H54 (cell line): ENCODE measurements at places on chromosomes 2 and 18.
A peak's percentile ranks its signal among the peaks of the same experiment; 100 is the strongest.

- DNase-seq, result no peak
Observed at GRCh38 chr2:171529914-171530313, 7.6 kb downstream of the CYBRD1 start.

DNA sequence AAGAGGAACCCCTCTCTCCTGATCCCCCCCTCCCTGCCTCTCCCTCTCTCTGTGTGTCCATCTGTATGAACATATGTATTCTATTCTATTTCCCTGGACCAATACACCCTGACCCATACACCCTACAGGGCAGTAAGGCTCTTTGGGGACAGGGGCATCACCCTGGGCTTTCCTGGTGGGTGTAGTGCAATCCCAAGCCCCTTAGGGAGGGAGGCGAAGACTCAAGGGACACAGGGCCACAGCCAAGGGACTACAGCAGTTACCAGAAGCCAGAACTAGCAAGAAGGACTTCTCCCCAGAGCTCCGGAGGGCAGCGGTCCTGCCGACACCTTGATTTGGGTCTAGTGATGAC lies 214.2 kb upstream of the RAB6C start:
- DNase-seq, result no peak

DNA sequence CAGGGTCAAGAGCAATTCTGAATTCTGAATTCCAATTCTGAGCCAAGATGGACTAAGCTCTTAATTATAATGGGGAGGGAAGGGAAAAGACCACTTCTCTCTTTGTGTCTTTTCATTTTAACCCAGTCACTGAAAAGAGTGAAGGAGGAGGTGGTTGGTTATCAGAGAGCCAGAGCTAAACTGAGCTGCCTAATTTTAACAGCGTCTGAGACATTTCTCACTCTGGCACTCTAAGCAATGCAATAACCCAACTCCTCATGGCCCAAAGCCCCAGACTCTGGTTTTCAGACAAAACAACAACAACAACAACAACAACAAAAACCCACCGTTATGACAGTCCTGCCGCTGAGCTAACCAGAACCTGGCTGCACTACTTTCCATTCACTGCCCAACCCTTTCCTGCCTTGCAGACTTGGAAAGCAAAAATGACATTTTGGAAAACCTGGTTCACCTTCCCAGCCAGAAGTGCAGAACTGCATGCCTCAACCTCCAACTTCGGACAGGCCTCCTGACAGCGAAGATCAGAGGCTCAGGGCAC lies 1.0 kb downstream of the CHST10 start:
- no peak for DNase-seq

DNA sequence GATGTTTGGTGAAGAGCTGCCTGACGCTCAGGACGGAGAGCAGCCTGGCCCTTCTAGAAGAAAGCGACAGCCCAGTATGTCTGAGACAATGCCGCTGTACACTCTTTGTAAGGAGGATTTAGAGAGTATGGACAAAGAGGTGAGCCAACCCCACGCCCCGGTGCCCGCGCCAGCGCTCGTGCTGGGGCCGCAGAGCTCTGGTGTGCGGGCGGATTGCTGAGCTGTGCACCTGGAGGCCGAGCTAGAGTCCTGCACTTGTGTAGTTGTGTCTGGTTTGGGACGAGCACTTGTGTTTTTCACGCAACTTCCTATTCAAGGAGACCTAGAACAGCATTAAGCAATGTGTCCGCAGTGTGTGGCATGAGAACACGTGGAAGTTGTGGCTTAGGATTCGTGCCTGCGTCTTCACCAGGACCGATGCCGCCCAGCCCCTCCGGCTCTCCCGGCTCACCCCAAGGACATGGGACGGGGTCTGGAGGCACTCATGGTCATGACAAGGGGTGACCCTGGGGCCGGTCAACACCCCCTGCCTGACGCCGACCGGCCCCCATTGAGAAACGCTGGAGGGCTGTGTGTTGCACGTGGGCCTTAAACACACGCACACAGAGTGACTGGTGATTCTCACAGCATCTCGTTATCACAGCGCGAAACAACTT lies 49.5 kb downstream of the CTDP1 start:
- no peak for DNase-seq

DNA sequence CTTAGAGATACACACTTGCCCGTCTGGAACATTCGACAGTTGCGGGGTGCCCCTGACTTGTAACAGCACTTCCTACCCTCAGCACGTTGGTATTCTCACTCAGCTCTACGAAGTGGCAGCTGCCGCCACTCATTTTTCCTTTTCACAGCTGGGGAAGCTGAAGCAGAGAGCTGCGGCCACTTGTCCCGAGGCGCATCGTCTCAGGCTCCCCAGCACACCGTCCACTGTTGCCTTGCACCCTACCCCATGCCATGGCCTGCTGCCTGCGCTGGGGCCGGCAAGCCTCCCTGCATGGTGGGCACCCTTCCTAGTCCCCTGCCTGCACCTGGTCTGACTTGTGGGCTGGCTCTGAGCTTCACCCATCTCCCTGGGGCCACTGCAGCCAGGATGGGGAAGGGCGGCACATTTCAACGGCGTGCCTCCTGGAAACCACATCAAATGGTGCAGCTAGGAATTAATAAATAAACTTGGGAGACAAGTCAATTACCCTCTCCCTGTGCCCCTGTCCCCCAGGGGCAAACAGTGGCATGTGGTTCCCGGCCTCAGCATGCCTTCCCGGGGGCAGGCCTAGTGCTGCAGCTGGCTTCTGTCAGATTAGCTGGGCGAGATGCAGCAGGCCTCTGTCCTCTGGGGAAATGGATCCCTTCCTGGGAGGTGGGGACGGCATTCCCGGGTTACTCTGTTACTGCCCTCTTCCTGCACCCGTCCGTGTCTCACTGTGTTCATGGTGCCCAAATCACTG lies 64.7 kb upstream of the HAAO start:
- no peak for DNase-seq

DNA sequence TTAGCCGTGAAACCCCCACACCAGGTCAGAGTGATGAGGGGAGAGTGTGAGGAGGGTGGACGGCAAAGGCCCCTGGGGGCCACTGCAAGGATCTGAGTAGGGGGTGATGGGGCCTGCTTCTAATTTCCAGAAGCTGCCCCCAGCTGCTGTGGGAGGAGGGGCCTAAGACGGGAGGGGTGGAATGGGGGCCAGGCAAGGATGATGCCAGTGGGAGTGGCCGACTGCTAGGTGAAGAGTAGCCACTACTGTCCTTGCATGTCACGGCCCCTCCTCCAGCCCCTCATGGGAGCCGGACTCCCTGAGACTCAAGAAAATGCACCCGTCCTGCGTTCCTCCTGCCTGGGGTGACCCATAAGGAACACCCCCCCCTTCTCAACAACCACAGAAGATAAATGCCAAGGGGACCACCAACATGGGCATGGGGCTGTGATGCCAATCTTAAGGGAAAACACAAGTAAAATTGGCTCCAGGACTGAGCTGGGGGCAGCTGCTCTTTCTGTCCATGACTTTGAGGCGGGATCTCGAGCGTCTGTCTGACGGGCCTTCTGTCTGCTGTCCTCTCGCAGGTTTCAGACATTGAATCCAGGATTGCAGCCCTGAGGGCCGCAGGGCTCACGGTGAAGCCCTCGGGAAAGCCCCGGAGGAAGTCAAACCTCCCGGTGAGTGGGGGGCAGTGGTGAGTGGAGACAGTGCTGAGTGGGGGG lies 24.2 kb upstream of the PRLH start:
- no peak for DNase-seq

DNA sequence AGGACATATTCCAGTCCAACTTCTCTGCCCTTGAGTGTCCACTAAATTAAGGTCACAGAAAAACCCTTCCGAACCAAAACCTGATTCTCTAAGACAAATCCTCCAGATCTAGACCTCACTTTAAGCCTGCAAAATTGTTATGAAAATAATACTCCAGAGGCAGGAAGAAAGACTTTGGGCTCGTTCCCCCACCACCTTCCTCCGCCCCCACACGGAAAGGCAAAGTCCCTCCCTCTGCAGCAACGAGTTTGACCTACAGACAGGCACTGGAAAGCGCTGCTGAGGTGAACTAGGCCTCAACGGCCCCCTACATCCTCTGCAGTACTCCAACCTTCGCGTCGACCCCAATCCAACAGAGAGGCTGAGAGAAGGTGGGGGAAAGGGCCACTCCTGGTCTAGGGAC lies 808 bp downstream of the ATP5MC3 start:
- no peak for DNase-seq

- DNase-seq, result peak; percentile 80
Observed at GRCh38 chr2:218284106-218284811, 8.0 kb downstream of the TMBIM1 start.
